ENCODE measurements at places on chromosomes 2 and 18. TPM values are rescaled to one million over a fixed set of nuclear protein-coding genes. Genes with fewer than 3 reads are reported as not detected.

Gene IFIH1
- 19.5 TPM for total RNA-seq

Gene POTEJ
- total RNA-seq = not detected

Gene UGT1A3
- 0.98 TPM for total RNA-seq

Gene MFSD2B
- total RNA-seq = not detected

Gene CNGA3
- total RNA-seq = not detected

Gene FOXD4L1
- not detected for total RNA-seq

DNA sequence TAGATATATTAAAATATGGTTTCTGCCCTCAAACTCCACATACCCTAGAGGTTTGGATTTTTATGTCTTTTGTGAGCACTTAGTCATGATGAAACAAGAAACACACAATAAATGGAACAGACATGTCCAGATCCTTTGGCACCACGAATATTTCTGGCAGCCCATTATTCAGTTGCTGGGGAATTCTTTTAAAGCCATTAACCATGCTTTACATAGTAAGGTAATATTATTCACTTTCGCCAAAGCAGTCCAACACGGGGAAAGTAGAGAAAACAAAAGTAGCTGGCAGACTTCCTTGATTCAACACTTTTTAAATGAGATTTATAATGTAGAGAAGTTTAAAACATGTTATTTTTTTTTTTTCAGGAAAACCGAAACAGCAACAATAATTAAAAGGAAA is 235.4 kb downstream of the PIEZO2 start:
- DNase-seq = no peak

DNA sequence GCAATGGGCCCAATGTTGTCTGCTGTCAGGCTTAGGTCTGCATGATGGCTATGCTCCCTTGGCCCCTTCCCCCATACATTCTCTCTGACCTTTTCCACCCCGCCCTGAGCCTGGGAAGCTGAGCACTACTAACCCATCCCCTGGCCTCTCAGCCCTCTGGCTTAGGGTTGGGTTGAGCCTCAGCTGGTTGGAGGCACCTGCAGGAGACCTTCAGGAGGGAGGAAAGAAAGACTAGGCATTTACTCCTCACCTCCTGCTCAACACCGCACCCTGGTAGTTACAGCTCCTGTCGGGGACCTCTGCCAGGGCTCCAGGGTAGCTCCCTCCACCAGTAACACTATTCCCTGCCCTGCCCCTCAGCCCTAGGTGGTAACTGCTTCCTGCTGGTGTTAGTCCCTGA is 80.5 kb downstream of the GALNT14 start:
- no peak for DNase-seq

DNA sequence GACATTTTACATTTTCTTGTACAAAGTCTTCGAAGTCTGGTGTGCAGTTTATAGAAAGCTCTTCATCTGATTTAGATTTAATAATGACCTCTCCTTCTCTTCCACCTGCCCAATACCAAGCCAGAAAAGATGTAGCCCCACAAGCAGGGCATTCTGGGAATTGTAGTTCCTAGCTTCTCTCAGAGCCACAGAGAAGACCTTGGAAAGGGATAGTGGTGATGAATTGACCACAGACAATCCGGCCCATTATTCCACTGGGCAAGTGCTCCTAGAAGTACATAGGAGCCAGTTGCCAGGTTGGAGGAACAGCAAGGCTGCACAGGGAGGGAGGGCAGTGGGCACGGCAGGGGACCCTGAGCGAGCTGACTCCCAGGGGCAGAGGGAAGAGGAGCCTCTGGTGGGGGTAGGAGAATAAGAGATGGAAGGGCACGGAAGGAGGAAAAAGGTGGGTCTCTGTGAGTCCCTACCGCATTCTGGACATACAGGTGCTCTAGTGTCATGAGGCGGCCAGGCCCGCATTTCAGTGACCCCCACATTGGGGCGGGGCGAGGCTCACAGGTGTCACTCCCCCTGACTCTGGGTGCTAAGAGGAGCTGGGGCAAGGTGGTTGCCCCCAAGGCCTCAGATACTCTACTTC is 152.5 kb upstream of the HAAO start:
- DNase-seq = no peak

DNA sequence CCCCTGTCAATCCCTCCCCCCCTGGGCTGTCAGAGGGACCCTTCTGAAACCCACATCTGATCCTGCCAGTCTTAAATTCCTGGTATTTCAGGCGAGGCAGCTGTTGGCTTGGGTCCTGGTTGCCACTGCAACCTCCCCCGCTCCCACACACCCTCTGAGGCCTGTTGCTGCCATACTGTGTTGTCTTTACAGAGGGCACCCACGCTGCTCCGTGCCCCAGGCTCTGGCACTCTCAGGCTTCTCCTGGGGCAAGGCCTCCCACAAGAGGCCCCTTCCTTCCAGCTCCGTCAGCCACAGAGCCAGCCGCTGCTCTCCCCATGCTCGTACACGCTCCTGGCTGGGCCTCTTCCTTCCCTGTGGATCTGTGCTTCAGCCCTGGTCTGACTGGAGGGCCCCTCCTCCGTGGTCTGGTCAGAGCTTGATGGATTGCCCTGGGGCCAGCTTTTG is 8.6 kb downstream of the CABLES1 start:
- no peak for DNase-seq

DNA sequence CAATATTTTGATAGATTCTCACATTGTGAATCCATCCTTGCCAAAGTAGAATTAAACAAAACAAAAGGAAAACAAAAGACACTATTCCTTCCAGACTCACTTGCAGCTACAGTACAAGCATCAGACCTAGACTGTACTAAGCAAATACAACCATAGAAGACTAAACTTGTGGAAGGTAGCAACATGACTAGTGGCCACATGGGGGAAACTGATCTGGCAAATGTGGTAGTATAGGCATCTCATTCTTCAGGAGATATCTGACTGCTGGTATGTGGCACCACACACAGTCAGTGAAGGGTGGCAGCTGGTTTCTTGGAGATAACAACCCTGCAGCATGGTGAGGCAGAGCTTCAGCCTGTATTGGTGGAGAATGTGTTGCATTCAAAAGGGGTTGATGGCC is 81.0 kb upstream of the ACVR2A start:
- no peak for DNase-seq

DNA sequence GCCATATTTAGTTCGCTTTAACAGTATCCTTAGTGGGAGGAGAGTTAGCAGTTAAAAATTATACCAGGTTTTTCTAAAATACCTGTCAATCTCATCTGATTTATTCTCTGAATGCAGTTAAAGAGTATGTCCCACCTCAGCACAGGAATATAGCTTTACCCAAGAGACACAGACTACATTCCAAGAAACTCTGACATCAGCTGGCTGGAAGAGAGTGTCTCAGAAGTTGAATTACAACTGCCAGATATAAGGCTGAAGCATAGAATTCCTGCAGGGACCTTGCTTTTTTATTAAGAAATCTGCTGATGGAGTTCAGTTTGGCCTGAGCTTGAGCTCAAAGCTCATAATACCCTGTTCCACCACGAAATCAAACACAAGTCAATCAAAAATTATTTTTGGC is 25.4 kb upstream of the CNTNAP5 start:
- DNase-seq = no peak
